ENCODE measurements at places on chromosomes 7 and 10.
A peak's percentile ranks its signal among the peaks of the same experiment; 100 is the strongest.

- no peak for DNase-seq
Observed at GRCh38 chr10:3763035-3763456, 22.0 kb downstream of the KLF6 start.

- DNase-seq = no peak
Observed at GRCh38 chr7:3561932-3562331, 260.9 kb downstream of the SDK1 start.

GRCh38 chr10:113126229-113127201 lies 176.5 kb downstream of the TCF7L2 start:
- DNase-seq = peak; percentile 12

- DNase-seq = no peak
Observed at GRCh38 chr7:121595758-121596696, 199.9 kb upstream of the FAM3C start.

DNA sequence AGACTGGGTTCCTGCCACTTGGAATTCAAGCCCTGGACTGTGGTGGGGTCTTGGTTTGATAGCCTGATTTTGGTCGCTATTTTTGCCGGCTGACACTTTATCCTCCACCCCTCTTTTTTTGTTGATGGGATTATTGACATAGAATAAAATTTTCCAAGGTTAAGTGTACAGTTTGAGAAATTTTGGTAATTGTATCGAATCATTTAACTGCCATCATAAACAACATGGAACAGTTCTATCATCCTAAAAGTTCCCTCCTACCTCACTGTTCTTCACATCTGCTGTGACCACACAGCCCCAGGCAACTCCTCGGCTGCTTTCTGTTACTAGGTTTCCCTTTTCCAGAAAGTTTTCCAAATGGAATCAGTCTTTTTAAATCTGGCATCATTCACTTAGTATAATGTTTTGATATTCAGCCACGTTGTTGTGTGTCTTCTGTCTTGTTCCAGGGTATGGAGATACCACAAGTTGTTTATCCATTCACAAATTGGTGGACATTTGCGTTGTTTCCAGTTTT lies 50.6 kb upstream of the STEAP1B start:
- no peak for DNase-seq

DNA sequence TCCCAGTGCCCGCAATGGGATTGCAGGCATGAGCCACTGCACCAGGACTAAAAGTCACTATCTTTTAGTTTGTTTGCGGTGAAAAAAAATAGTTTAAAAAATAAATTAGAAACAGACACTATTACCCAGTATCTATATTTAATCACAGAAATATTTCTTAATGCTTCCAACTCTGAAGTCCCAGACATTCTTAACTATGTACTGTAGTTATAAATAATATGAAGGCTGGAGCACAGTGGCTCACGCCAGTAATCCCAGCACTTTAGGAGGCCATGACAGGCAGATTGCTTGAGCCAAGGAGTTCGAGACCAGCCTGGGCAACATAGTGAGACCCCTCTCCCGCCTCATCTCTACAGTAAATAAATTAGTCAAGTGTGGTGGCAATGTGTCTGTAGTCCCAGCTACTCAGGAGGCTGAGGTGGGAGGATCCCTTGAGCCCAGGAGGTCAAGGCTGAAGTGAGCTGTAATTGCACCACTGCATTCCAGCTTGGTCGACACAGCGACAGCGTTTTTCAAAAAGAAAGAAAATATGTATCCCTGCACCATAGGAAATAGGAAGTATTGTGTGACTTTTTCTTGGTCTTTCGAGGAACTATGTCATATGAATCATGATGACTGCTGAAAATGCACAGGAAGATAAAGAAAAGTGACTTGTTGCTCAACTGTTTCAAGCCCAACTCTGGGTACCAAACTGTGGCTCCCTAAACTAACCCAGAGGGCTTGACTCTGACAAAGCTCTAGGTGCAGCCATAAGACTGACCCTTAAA lies 74.9 kb upstream of the STEAP1B start:
- no peak for DNase-seq

DNA sequence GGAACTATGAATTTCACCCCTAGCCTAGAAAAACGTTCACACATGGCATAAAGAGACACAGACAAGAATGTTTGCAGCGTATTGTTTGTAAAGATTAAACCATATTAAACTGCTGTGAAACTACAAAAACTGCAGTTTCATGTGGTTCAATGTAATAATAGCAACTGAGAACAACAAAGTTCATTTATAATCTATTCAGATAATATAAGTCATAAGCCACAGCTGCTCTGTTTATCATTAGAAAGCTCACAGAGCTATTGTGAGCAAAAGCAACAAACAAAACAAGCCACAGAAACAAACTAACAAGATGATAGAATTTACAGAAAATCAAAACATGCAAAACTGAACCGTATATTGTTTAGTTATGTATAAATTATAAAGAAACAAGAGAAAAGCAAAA lies 113.5 kb downstream of the AHR start:
- no peak for DNase-seq

- DNase-seq = no peak
Observed at GRCh38 chr7:115682507-115682906, 348.1 kb downstream of the TFEC start.

GRCh38 chr7:113084496-113085172 lies 2.0 kb downstream of the GPR85 start:
- DNase-seq = no peak

- DNase-seq = no peak
Observed at GRCh38 chr10:62742536-62743061, 61.9 kb upstream of the ADO start.

GRCh38 chr7:25662841-25663800 lies 434.8 kb upstream of the NPVF start:
- no peak for DNase-seq

- DNase-seq = no peak
Observed at GRCh38 chr7:22831602-22832305, 9.1 kb upstream of the TOMM7 start.

DNA sequence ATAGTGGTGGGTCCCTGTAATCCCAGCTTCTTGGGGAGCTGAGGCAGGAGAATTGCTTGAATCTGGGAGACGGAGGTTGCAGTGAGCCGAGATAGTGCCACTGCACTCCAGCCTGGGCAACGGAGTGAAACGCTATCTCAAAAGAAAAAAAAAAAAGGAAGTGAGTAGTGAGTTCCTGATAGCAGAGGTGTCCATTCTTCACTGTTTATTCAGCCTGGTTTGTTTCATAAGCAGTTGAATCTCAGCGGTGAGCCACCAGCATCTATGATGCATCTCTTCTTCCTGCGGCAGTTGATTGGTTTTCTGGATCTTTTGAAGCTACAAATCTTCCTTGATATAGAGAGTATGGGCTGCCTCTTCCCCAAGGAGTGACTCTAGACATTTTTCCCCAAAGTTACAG lies 316.1 kb upstream of the MTPN start:
- DNase-seq = no peak

DNA sequence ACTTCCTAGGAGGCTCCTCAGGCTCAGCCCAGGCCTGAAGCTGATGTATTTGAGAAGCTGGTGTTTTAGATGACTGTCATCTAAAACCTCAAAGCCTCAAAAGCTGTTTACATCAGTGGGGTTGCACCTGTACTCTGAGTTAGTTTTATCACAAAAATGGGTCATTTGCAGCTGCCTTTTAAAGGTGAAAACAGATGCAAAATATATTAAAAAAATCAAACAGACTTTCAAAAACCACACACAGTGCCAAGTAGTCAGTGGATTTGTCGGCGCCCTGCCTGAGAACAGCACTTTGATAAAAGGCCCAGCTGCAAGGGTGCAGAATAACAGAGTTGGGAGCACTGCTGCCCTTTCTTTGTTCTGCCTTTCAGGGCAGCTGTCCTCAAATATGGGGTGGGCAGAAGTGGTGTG lies 103.0 kb downstream of the VOPP1 start:
- no peak for DNase-seq

DNA sequence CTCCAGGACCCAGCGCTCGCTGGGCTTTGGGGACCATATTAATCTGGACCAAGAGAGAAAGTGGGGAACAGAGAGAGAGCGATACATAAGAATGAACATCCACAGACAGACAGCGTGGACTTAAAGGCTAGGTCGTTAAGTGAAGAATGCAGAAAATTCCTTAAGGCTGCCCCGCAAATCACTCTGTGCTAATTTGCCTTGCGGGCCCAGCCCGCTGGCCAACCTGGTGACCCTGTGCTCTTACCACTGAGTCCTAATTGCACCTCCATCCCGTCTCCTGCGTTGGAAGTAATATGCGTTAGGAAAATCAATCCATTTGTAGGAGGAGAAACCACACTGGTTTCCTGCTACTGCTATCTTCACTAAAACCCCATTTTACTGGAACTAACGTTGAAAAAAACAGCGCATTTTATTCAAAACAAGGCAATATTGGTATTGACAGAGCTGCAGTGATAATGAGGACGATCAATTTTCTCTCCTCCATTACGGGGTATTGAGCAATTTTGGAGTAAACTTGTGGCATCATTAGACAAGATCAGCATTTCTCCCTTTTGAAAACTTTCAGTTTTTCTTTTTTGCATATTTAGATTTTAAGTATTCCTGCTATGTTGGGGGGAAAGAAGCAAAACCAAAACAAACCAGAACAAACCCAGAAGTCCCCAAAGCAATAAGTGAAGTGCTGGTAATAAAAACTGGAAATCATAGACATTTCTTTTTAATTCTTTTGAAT lies 85.2 kb downstream of the WDFY4 start:
- DNase-seq = no peak

GRCh38 chr10:118007773-118008172 lies 39.0 kb downstream of the RAB11FIP2 start:
- DNase-seq = no peak

- DNase-seq = no peak
Observed at GRCh38 chr7:115672024-115672423, 358.5 kb downstream of the TFEC start.

DNA sequence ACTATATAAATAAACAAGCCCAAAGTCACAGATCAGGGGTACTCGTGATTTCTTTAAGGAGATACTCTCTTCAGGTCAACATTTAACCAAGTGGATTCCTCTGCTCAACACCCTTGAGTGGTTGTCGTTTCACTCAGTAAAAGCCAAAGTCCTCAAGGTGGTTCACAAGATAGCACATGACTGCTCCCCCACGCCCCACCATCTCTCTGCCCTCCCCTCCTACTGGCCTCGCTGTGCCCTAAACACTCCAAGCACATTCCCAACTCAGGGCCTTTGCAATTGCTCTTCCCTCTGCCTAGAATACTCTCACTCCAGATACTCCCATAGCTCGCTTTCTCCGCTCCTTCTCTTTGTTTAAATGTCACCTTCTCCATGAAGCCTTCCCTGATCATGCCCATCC lies 72.1 kb upstream of the FHIP2A start:
- no peak for DNase-seq

- DNase-seq = no peak
Observed at GRCh38 chr7:27151931-27152815, at the start of gene HOXA3. Gene HOXA3, minus strand, starts transcription at chr7:27152583. Its CDS starts 41,943 bp downstream, at chr7:27110640.

- no peak for DNase-seq
Observed at GRCh38 chr10:12357525-12358151, 8.3 kb downstream of the CAMK1D start.

GRCh38 chr10:113056441-113057021 lies 106.5 kb downstream of the TCF7L2 start:
- no peak for DNase-seq

DNA sequence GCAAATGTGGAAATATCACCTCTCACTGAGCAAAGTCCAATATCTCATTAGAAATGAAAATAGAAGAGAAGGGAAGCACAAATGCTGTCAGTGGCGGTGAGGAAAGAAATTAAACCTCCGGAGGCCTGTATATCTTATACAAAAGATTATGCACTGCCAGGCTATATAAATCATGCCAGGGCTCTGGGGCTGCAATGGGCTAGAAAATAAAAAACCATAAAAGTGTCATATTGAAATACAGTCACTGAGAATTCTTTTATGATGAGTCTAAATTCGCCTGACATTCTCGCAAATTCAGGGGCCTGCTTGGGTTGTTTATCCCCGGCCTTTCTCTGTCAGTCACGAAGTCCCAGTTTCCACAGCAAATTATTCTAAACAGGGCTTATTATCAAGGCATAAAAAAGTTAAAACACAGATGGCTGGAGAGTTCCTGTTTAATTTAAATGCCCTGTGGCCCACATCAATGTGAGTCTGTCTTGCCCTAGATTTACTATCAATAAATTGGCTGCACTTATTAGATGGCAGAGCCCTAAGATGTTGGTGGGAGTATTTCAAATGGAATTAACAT lies 193.8 kb downstream of the SNX10 start:
- DNase-seq = no peak

GRCh38 chr10:110007701-110008517 lies at the start of gene ADD3:
Gene ADD3, plus strand, starts transcription at chr10:110007984. Its CDS starts 92,670 bp downstream, at chr10:110100654.
- peak; percentile 94 for DNase-seq

DNA sequence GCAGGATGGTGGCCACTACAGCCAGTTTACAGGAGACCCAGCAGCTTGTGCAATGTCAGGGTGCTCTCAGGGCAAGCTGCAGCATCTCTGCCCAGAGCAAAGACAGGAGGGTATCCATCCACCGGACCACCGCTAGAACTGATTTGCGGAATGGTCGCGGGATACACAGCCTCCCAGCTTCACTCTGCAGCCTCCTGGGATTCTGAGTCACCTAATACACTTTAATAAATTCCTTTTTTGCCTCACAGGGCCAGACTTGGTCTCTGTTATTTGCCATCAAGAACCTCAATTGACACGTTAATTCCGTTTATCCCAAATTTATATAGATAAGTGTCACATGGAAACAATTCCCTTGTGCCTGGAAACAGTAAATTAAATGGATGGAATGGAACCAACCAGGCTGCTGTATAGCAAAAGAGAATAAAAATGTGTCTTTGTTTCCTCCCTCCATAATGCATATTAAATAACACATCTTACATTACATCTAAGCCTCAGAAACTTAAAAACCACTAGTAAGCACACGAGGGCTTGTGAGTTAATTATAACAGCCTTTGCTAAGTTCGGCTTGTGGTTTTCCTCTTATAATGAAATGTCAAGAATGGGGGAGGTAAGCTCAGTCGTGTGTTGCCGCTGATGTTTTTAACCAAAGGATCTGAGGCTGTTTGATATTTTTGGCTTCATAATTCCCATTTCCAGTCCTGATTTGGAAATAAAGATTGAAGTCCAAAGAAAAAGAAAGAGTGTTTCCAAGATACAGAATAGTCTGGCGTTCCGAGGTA lies 52.1 kb downstream of the ADRB1 start:
- no peak for DNase-seq

- no peak for DNase-seq
Observed at GRCh38 chr7:46759711-46760480, 822.0 kb downstream of the TNS3 start.

DNA sequence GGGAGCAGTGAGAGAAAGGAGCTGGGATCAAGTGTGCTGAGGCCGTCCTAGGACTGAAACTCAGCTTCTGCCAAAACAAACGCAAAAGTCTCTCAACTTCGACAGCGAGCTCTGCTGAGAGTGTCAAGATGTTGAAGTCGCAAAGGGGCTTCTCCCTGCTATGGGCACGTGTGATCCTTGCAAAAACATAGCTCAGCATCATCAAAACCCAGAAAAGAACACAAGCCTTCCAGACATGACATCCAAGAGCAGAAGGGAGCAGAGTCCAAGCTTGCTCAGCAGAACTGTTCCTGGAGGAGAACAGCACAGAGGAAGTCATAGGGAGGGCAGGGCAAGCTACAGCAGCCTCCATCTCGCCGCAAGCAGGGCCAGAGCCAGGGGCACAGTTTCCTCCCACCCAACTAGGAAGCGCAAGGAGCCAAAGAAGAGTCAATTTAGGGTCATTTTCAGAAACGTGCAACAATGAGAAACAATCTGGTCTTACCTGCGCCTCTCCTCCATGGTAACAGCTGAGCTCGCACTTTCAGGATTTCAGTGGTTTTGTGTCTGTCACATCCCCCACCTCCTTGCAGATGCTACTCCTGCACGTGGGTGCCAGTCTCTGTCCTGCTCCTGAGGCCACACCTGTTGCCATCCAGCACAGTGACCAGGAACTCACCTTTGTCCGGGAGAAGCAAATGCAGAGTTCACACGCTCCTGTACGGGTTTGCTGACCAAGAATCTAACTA lies 113.9 kb downstream of the DIP2C start:
- DNase-seq = no peak

All from activated CD8-positive, alpha-beta memory T cell treated with anti-CD3 and anti-CD28 coated beads for 1 hour (primary cell).